ENCODE measurements at places on chromosomes 11 and 22.

- no peak for DNase-seq
These were observed 572.9 kb downstream of the NTM start for GRCh38 chr11:131943295-131943694.

DNA sequence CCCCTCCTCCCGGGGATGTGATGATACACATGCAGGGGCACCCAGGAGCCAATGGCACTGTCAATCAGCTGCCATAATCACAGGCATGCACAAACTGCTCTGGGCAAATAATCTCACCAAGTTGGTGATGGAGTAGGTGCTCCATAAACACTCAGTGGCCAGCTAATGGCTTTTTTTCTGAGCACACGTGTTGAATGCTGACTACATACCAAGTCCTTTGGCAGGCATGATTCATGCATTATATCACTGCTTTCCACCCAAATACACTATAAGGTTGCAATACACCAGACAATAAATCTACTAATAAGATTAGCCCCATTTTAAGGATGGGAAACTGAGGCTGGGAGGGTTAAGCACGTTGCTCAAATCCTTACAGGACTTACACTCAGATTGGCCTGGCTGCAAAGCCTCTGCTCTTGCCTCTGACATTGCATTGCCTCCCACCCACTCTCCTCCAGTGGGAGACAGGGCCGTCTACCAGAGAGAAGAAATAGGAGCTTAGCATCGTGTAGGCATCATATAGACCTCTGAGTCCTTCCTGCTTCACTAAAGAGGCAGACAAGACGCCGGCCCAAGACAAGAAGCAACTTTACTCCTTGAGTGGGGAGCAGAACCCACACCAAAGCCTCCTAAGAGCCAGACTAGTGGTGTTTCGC lies 32.7 kb upstream of the ACCSL start:
- DNase-seq: no peak

DNA sequence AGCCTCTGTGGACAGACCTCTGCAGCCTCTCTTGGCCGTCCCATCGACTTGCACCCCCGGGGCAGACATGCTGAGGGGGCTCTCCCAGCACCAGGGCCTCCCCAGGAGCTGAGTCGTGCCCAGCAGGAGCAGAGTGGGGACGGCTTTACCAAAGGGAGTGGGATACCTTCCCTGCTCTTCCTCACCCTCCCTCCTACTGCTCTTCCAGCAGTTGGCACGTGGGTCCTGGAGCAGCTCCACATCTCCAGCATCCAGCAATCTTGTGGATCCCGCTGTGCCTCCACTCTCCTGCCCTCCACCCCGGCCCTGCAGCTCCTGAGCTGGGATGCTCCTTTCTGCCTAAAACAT lies 854.0 kb downstream of the BRD1 start:
- DNase-seq: no peak

DNA sequence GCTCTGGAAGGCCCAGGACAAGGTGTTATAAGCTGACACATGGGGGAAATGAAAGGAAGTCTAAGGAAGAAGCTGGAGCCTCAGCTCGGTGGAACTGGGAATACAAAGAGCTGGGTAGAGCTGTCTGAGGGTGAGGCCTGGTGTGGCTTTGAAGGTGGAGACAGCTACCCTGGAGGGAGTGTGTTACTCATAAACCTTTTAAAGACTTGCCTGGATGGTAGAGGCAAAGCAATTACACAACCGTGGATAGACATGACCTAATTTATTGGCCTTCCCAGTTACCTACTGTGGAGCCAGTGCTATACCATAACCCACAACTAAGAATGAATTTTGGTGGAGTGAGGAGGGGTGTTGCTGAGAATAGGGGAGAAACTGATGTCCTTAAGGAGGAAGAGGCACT lies 22.6 kb downstream of the EXPH5 start:
- DNase-seq: no peak

DNA sequence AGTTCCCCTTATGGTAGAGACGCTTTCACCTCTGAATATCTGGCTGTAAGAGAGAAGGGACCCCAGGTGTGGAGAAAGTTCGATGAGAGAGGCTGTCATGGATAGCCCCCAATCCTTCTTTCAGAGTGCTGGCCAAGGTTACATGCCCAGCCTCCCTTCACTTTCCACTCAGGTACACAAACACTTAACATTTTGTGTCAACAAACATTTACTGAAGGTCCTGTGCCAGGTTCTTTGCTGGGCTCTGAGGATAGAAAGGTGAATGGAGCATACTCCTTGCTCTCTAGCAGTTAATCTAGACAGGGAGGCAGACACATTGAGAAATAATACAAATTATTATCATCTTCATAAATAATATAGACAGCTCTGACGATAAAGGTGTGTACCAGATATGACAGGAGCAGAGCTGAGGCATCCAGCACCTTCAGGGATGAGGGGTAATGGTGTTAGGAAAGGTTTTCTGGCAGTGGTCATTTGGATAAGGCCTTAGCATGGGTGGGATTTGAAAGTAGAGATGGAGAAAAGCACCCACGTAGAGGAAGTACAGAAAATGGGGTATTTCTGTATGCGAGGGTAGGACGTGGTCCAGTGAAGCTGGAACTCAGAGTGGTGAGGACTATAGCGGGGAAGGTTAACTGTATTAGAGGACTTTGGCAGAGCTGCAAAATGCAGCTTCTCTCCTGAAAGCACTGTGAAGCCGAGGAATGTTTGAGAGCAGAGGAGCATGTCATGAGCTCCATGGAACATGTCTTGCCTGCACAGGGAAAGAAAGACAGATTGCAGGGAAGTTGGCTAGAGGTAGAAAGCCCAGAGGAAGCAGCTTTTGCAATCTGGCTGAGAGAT lies 19.6 kb downstream of the PPFIBP2 start:
- DNase-seq: peak; percentile 33

DNA sequence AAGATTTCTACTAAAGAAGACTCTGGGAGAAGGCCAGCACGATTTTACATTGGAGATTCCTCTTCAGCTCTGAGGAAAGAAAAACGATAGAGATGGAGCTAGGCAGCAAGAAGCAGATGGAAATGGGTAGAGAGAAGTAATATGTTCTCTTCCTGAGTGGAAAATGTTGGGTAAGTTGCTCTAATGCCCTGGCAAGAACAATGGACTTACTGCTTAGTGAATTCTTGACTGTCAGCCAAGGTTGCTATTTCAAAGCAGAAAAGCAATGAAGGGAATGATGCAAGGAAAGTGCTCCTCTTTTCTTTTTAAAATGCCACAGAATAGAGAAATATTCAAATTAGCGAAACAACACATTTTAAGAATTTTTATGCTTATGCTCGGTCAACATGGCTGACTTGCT lies 38.4 kb upstream of the CWF19L2 start:
- DNase-seq: no peak

DNA sequence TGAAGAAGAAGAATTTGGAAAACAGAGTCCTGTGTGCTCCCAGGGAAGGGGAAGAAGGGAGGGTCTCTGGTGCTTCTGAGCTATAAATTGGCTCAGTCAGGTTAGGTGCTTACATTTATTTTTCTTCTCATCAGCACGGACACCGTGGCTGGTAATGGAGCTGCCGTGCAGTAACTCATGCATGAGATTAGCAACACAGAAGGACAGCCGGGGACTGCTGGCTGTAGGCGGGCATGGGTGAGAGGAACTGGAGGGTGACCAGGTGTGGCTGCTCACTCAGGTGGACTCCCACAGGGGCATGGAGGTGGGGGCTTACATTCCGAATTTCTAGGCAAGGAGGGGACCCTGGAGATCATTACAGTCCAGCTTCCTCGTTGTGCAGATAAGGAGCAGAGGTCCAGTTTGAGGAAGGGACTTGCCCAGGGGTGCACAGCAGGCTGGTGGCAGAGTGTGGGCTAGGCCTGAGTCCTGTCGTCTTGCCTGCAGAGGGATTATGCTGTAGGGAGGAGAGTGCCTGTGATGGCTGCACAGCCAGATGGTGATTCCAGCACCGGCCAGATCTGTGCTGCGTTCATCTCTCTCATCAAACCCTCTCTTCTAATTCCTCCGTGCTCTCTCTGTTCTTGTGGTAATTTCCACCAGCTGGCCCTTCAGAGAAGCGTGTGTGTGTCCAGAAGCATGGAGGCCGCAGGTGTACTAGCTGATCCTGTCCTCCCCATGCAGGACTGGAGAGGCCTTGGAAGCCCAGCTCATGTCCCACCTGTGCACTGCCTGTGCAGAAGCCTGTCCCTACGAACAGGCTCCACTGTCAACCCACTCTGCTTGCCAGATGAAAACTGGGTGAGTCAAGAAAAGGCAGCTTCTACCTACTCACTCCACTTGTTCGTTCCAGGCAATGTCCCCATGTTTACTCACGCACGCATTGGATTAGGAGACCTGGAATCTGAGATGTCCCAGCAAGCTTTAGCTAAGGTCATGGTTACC lies 78.9 kb downstream of the NTM start:
- DNase-seq: no peak

GRCh38 chr11:103436131-103436770 lies 327.0 kb downstream of the DYNC2H1 start:
- no peak for DNase-seq

DNA sequence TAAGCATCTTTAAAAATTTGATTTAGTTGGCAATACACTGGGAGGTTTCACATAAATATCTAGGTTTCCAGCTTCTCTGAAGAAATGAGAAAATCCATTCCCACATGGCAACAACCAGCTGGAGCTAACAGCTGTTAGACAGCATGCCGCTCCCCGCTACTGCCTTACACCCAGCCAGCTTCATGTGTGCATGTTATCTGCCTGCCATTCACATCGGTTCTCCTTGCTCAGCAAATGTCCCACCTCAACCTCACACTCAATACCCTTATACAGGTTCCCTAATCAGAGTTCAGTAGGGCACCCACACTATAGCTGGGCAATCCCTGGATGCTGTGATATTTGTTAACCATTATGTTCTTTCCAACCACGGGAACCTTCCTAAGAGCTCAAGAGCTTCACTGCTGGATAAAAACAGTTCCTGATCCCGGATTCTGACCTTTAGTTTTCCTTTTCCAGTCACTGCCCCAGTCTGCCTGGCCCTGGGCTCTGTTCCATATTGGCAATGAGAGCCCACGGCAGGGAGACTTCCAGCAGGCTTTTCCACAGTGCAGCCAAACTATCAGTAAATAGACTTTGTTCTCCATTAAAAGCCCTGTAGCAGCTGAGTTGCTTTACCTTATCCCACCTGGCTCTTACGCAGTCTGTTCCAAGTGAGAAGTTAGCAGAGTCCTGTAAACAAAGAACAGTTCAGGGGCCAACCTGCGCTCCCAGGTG lies 8.6 kb downstream of the RPUSD4 start:
- DNase-seq: no peak

- DNase-seq: no peak
These were observed 883.9 kb downstream of the BRD1 start for GRCh38 chr22:48943567-48944432.
